H4 (cell line): ENCODE measurements at places on chromosomes 3 and 15. TPM values are rescaled to one million over a fixed set of nuclear protein-coding genes. Genes with fewer than 3 reads are reported as not detected.
A peak's percentile ranks its signal among the peaks of the same experiment; 100 is the strongest.

Gene ECT2
- 61.4 and 82.3 TPM in 2 replicates for total RNA-seq

DNA sequence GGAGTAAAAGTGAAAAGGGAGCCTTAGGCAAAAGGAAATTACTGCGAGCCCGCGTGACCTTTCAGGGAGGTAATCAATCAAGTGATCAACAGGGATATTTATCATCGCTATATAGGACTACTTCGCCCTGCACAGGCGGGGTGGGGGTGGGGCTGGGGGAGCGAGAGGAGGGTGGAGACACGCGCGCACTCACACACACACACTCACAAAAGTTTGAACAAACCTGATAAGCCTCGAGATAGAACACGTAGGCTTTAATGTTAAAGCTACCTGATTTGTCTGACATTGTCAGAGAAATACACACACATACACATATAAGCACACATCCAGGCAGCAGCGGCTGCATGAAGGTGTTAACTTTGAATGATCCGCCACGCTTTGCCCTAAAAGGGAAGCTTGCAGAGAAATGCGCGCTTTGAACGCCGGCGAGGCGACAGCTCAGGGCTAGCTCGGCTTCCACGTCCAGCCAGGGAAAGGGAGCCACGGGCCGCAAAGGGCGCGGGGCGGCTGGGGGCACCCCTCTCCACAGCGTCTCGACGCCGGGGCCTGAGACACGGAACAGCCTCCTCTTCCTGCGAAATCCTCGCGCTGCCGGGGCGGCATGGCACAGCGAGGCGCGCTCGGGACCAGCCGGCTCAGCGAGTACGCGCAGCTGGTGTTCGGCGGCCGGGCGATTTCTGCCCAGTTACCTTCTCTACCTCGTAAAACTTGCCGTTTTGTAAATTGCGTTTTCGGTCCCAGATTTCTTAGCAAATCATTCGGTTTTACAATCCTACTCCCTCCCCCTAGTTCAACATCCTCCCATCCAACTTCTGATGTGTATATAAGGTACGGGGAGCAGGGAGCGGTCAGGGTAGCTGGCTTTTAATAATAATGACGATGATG lies 4.8 kb upstream of the MECOM start:
- DNase-seq: no peak

DNA sequence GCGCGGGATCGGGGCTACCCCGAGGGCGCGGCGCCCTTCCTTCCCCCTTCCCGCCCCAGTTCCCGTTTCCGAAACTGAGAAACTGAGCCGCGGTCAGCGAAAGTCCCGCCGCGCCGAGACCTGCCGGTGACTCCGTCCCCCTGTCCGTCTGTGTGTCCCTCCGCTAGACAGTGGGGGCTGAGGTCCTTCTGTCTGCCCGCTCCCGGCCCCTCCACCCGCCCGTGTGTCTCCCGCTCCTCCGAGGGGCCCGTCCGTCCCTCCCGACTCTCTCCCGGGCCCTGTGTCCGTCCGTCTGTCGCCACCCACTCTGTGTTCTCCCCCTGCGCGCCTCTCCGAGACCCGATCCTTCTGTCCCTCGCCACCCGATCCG lies 426 bp downstream of the PRKCD start:
- DNase-seq: no peak

GRCh38 chr3:183117056-183117455 lies 17.8 kb upstream of the MCCC1 start:
- no peak for DNase-seq

- DNase-seq: peak; percentile 52
Measured at GRCh38 chr3:170999737-171000242, 26.7 kb downstream of the SLC2A2 start.

DNA sequence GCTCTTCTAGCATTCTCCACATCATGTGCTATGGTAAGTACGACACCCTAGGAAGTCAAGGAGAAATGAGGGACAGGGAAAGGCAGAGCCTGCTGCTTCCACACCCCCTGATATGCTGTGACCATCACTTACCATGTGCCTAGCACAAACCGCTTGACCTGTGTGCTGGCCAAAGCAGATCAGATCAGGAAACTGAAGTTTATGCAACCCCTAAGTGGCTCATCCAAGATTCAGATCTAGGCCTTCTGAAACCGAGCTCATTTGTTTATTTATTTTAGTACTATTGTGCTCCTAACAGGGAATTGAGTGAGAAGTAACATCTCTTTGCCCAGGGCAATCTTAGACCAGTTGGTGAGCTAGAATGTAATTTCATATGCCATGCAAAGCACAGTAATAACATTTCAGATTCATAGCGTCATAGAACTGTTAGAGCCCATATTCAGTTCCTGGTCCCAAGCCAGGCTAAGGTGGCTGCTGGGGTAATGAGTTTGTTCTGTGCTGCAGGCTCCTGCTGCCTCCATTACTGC lies at the start of gene RTP2:
Gene RTP2 (minus strand): TSS at position 51 of the 527 bp plus-strand sequence. CDS start 429 bp downstream, outside the sequence.
- peak; percentile 36 for DNase-seq
